ENCODE measurements at places on chromosomes 2 and 18. TPM values are rescaled to one million over a fixed set of nuclear protein-coding genes. Genes with fewer than 3 reads are reported as not detected.

- DNase-seq: no peak
These were observed 220.5 kb downstream of the CYP26B1 start for GRCh38 chr2:71926876-71927756.

The KCNG3 gene
- 0.18 TPM for total RNA-seq

The DNAJC5G gene
- total RNA-seq: 0.18 TPM

GRCh38 chr2:75100801-75101151 is 98.5 kb downstream of the TACR1 start:
- DNase-seq: no peak

The MPP4 gene
- 0.18 TPM for total RNA-seq

DNA sequence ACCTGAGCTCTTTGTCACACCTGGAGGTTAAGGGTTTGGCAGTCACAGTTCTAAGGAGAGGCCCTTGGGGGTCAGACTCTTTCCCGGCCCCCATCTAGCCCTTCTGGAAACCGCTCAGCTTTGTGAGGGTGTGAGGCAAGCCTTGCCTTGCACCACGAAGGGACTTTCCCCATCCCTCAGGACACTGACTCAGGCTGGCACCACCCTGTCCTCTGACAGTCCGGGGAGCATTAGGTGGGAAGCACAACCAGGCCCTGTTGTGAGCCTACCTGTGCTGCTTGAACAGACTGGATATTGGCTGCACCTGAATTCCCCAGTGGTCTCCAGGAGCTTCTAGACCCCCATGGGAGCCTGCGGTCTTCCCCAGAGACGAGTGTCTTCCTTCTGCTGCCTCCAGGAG is 47.0 kb upstream of the GBX2 start:
- no peak for DNase-seq

The LIMS3 gene
- total RNA-seq: 3.1 TPM

GRCh38 chr18:35040638-35040987 is 600 bp upstream of the MAPRE2 start:
- DNase-seq: no peak

Data from mesothelial cell of epicardium (in vitro differentiated cells).